Breast epithelium (tissue), 4 donors: ENCODE measurements at places on chromosomes 3 and 15.

GRCh38 chr3:10523561-10523960 lies 18.2 kb upstream of the ATP2B2 start:
- H3K36me3 ChIP-seq, result no peaks in the 10 kb centered on the region
- no peaks in the 10 kb centered on the region for H3K27me3 ChIP-seq

DNA sequence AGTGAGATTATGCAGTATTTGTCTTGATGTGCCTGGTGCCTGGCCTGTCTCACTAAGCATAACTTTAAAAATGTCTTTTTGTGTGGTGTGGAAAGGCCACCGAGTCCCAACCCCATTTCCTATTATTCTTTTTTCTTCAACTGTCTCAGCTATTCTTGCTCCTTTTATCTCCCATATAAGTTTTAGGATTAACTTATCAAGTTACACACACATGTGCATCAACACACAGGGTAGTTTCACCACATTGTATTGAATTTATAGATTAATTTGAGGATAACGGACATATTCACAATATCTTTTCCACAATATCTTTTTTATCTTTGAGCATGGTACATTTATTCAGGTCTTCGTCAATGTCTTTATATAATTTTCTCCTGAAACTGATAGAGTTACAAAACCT lies 127.6 kb downstream of the RYR3 start:
- no peak for DNase-seq
- H3K27me3 ChIP-seq, result no peaks in the 10 kb centered on the region
- no peak overlapping the region for H3K4me3 ChIP-seq
- H3K36me3 ChIP-seq, result no peaks in the 10 kb centered on the region

- no peak overlapping the region for H3K27ac ChIP-seq
- H3K36me3 ChIP-seq, result no peaks in the 10 kb centered on the region
- H3K4me1 ChIP-seq, result no peaks in the 10 kb centered on the region
- no peaks in the 10 kb centered on the region for H3K27me3 ChIP-seq
- H3K4me3 ChIP-seq, result peak overlapping the region; percentile 96
Observed at GRCh38 chr15:55740981-55741832, 1.7 kb downstream of the PRTG start.

DNA sequence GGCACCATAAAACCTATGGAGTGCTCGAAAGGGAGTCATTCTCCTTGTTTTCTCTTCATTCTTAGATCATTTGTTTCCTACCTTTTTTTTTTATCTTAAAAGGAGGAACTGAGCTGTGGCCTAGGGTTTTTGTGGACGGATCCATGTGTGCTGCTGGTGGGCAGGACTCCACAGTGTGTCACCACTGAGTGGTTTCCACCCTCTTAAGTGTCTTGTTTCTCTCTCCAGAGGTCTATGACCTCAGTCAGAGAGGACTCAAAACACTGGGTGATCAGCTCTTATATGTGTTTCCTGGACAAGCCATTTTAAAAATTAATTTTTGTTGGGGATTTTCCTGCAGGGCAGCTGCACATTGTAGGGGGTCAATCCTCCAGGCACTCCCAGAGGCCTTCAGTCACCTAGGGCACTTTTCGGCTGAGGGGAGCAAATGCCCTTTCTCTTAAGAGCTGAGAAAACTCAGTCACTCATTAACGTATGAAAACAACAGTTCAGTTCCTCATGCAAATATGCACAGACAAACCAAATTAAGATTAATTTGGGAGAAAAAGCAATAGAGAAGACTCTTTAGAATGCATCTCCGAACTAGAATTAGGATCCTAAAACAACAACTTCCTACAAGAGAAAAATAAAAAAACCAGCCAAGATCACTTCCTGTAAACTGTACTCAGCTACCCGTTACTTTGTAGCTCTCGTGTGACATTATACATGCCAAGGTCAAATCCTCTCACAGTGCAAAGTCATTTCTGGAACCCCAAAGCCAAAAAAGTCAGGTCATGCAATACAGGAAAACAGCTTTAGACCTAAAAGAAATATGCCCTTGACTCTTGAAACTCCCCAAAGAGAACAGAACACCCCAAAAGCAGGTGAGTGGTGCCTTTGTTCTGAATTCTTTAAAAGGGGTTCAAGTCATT lies 27.6 kb upstream of the FAM3D start:
- H3K4me3 ChIP-seq, result no peak overlapping the region
- H3K36me3 ChIP-seq, result no peaks in the 10 kb centered on the region
- DNase-seq, result no peak
- H3K4me1 ChIP-seq, result no peaks in the 10 kb centered on the region
- no peaks in the 10 kb centered on the region for H3K27me3 ChIP-seq

DNA sequence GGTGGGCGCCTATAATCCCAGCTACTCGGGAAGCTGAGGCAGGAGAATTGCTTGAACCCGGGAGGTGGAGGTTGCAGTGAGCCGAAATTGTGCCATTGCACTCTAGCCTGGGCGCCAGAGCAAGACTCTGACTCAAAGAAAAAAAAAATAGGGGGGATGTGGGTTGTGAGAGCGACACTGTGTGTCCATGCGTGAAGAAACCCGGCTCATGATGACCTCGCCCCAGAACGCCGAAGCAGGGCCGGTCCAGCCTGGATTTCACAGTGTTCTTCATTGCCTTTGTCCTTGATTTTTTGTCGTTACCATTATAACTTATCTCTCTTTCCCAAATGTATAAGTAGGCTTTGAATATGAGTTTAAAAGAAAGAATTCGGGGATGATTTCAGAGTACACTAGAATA lies 128.7 kb downstream of the PGPEP1L start:
- H3K4me1 ChIP-seq, result peaks cover 9% of the 10 kb centered on the region
- H3K27ac ChIP-seq, result no peak overlapping the region
- no peak for DNase-seq

GRCh38 chr3:117920253-117920898 lies 1114.3 kb downstream of the IGSF11 start:
- H3K4me1 ChIP-seq, result no peaks in the 10 kb centered on the region
- no peaks in the 10 kb centered on the region for H3K27me3 ChIP-seq
- no peak overlapping the region for H3K27ac ChIP-seq
- DNase-seq, result no peak
- H3K4me3 ChIP-seq, result no peak overlapping the region
- no peaks in the 10 kb centered on the region for H3K36me3 ChIP-seq

GRCh38 chr3:105473521-105474223 lies 107.0 kb downstream of the ALCAM start:
- no peak overlapping the region for H3K4me3 ChIP-seq
- H3K4me1 ChIP-seq, result no peaks in the 10 kb centered on the region
- H3K36me3 ChIP-seq, result no peaks in the 10 kb centered on the region
- DNase-seq, result no peak

DNA sequence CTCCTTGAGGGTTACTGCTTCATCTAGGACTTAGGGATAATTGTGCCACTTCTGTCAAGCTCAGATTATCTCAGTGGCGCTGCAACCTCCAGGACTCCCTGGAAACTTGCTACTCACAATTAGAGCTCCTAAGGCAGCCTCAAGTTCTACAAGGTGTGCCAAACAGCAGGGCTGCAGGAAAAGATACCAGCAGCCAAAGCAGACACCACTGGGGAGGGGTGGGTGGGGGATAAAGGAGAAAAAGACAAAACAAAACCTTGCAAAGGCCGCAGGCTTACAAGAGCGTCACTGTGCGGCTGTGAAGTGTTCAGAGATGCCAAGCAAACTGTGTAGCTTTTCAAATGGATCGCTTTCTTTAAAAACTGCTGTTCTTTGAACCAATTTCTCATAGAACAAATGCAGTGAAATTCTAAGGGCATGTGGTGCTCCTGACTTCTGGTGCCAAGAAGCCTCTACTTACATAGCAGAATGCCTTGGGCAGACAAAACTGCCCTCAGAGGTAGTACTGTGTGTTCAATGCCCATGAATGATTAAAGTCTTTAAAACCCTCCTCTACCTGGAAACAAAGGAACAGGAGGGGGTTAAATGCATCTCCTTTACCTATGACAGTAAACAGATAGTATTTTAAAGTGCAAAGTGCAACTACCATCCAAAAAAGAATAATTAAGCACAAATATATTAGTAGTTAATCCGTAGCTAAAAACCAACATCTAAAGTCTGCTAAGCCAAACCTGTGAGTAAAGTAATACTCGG lies 353.4 kb downstream of the FOXP1 start:
- H3K27ac ChIP-seq, result no peak overlapping the region
- H3K4me1 ChIP-seq, result no peaks in the 10 kb centered on the region
- H3K36me3 ChIP-seq, result no peaks in the 10 kb centered on the region
- H3K4me3 ChIP-seq, result no peak overlapping the region
- no peaks in the 10 kb centered on the region for H3K27me3 ChIP-seq

GRCh38 chr3:58623961-58624360 lies 42.6 kb downstream of the FAM3D start:
- no peak overlapping the region for H3K27ac ChIP-seq
- no peak for DNase-seq
- H3K4me1 ChIP-seq, result peaks cover 10% of the 10 kb centered on the region

DNA sequence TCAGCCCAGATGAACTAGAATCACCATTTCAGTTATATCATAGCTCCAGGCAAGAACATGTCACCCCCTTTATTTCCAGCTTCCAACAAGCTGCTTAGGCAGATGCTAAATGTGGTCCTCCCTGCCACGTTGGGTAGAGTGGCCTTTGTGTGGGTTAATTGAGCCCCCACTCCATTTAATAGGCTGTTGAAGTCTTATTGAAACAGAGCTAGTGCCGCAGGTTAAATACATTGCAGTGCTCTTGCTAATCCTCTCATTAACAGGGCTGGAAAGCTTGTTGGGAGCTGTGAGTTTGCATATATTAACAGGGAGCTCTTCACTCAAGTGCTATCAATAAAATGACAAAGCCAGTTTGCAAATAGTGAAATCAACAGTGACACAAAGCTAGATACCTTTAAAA lies 248.4 kb upstream of the CMC1 start:
- H3K4me3 ChIP-seq, result no peak overlapping the region
- no peaks in the 10 kb centered on the region for H3K36me3 ChIP-seq
- no peaks in the 10 kb centered on the region for H3K4me1 ChIP-seq
- H3K27me3 ChIP-seq, result no peaks in the 10 kb centered on the region
- H3K27ac ChIP-seq, result no peak overlapping the region

GRCh38 chr15:68391121-68391520 lies 40.8 kb downstream of the ITGA11 start:
- no peaks in the 10 kb centered on the region for H3K36me3 ChIP-seq
- no peak overlapping the region for H3K27ac ChIP-seq
- H3K27me3 ChIP-seq, result no peaks in the 10 kb centered on the region
- no peak overlapping the region for H3K4me3 ChIP-seq
- no peak for DNase-seq
